Stimulated activated CD8-positive, alpha-beta memory T cell treated with anti-CD3 and anti-CD28 coated beads, Interleukin-4, amount 100 ng/mL, for 1 hour (primary cell): ENCODE measurements at places on chromosomes 4 and X.

GRCh38 chrX:49915361-49916222, 6.8 kb upstream of the CLCN5 start:
- DNase-seq = no peak

GRCh38 chrX:23493941-23494374, 159.3 kb downstream of the PTCHD1 start:
- DNase-seq = no peak

- DNase-seq = no peak
Measured at GRCh38 chr4:146442801-146443200, 78.9 kb downstream of the SLC10A7 start.

GRCh38 chrX:17817251-17817650, 43.8 kb downstream of the RAI2 start:
- no peak for DNase-seq

DNA sequence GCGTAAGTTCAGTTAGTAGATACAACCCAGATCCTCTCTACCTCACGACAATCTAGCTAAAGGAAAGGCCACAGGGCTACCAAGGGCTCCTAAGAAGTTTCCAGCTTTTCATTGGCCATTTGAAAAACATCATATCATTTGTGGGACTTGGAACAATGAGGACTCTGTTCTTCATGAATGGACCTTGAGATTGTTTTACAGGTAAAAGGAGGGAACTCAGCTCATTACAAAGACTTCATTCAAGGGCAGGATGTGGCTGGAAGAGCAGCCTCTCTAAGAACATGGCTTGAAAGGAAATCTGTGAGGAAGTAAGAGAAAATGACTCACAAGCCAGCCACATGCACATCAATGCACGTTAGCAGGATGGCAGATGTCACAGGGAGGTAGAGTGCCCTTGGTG, 105.9 kb upstream of the SLC7A11 start:
- no peak for DNase-seq

- no peak for DNase-seq
Measured at GRCh38 chr4:110915301-110915700, 292.4 kb upstream of the PITX2 start.

- DNase-seq = no peak
Measured at GRCh38 chrX:130299279-130300009, 30.7 kb upstream of the ZNF280C start.

- no peak for DNase-seq
Measured at GRCh38 chr4:80138551-80139538, 58.5 kb upstream of the PRDM8 start.

DNA sequence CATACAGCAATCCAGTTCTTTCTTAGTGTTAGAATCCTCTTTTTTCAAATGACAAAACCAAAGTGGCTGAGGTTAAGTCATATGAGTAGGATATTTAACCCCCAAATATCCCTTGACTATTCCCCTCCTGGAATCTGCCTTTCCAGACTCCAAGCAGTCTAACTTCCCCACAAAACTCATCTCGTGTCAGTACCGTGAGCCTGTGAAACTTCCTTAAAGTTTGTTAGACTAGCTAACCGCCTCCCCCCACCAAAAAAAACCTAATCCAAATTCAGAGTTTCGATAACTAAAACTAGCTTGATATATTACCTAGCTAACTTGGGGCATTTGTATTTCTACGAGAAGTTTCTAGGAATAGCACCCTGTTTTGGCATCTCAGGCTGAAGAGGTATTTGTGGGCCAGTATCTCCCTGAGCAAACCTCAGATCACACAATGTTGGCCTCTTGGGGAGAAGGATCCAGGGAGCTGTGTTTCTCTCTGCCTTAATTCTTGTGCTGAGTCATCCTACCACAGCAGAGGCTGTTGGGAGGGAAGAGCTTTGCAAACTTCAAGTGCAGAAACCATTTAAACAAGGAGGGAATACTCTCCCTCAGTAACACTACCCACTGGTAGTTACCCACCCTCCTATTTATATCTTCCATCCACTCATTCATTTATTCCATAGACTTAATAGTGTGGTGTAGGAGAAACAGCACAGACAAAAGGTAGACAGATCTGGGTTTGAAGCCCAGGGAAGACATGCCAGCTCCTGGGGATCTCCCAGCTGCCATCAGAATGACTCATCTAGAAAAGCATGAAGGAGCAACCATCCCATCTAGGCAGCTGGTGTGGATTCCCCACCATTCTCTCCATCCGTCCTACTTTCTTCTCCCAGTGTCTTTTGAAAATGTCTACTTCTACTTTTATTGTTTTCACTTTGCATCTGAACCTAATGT, 39.3 kb upstream of the TXK start:
- DNase-seq = no peak

- no peak for DNase-seq
Measured at GRCh38 chrX:84259868-84260267, 71.9 kb upstream of the RPS6KA6 start.
